ENCODE measurements at places on chromosomes 3 and 15. TPM values are rescaled to one million over a fixed set of nuclear protein-coding genes. Genes with fewer than 3 reads are reported as not detected.

DNA sequence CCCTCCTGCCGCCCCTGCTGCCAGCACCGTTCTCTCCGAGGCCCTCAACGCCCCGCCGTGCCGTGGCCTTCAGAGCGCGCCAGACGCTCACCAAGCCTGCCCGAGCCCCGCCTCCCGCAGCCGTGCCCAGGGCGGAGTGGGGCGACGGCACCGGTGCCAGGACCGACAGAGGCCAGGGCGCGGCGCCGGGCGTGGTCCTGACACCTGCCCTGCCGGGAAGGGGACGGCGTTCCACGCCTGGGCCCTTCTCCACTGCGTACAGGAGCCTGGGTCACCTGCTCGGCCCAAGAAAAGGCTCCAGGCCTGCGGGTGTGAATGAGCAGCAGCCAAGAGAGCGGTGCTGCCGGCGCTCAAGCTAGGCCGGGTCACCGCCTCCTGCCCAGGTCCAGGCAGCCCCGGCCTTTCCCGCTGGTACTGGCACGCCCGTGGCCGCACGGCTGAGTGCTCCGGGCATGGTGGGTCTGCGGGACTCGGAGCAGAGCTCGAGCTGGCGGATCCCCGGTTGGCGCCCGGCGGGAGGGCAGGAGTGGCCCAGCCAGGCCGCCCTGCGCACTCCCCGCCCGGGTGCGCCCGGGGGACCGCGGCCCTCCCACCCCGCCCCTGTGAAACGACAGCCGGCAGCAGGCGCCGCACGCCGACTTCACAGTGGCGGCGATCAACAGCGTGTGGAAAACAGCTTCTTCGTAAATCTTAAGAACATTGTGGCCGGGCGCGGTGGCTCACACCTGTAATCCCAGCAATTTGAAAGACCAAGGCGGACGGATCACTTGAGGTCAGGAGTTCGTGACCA, 4.2 kb downstream of the OCA2 start:
- DNase-seq = peak; percentile 80
- H3K4me3 ChIP-seq = no peak overlapping the region
- peak overlapping the region; percentile 68 for H3K27ac ChIP-seq
- H3K4me1 ChIP-seq = peaks cover 46% of the 10 kb centered on the region

Gene CAMKV
- not detected for total RNA-seq

DNA sequence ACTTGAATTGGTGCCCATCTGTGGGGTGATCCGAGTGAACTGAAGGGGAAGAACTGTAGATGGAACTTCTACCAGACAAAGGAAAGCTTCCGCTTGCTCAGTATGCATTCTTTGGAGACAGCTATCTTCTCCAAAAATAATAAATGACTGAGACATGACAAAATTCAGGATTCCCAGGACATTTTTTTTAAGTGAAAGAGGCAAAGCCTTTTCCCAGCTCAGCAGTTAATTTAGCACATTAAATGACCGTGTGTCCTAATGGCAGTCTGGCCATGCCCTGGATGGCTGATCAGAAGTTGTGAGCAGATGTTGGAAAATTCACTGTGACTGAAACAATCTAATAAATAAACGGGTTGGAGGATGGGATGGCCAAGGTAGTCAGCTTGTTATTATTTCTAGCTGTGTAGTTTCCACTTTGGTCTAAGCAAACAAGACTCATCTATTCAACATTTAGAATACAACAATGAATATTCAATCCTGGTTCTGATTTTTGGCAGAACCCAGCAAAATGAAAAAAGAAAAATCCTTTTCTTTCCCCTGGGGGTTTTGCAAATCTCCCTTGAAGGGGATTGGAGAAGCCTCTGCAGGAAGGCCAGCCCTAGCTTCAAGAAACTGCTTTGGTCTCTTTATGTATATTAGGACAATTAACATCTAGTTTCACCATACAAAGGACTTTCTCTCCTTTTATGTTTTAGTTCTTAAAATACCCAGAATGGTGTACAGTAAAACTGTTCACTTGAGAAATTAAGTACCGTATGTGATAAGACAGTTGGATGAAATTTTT, 540.9 kb upstream of the MDFIC2 start:
- H3K36me3 ChIP-seq = no peaks in the 10 kb centered on the region
- H3K27me3 ChIP-seq = no peaks in the 10 kb centered on the region
- no peak overlapping the region for H3K27ac ChIP-seq
- no peak overlapping the region for H3K4me3 ChIP-seq

GRCh38 chr15:53296603-53297002, 462.9 kb downstream of the WDR72 start:
- no peaks in the 10 kb centered on the region for H3K36me3 ChIP-seq
- no peaks in the 10 kb centered on the region for H3K27me3 ChIP-seq
- DNase-seq = no peak
- H3K4me3 ChIP-seq = no peak overlapping the region
- H3K4me1 ChIP-seq = no peaks in the 10 kb centered on the region

- DNase-seq = no peak
- H3K27ac ChIP-seq = no peak overlapping the region
- no peaks in the 10 kb centered on the region for H3K27me3 ChIP-seq
- no peaks in the 10 kb centered on the region for H3K36me3 ChIP-seq
- H3K4me1 ChIP-seq = peaks cover 6% of the 10 kb centered on the region
- no peak overlapping the region for H3K4me3 ChIP-seq
These were observed 242.5 kb downstream of the FAM43A start for GRCh38 chr3:194928227-194928626.

Gene SLC28A2
- 2.3 TPM for total RNA-seq

DNA sequence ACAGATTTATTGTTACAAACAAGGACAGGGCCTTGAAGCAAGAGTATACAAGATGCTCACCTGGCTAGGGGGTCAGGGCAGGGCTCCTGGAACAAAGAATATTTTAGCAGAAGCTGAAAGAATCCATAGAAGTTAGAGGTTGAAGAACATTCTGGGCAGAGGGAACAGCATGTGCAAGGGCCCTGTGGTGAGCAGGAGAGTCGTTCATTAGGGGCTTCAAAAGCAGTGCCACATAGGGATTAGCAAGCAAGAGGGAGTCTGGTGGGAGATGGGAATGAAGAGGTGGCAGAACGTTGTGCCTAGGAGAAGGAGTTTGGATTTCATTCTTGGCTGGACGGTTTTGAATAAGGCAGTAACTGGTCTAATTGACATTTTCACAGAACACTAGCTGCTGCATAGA, 22.9 kb downstream of the DNAJB8 start:
- H3K4me3 ChIP-seq = no peak overlapping the region
- no peaks in the 10 kb centered on the region for H3K4me1 ChIP-seq
- H3K36me3 ChIP-seq = no peaks in the 10 kb centered on the region
- no peaks in the 10 kb centered on the region for H3K27me3 ChIP-seq

- no peaks in the 10 kb centered on the region for H3K27me3 ChIP-seq
- H3K27ac ChIP-seq = no peak overlapping the region
- peaks cover 21% of the 10 kb centered on the region for H3K4me1 ChIP-seq
- no peak for DNase-seq
- H3K36me3 ChIP-seq = no peaks in the 10 kb centered on the region
- no peak overlapping the region for H3K4me3 ChIP-seq
These were observed 72.9 kb downstream of the RPL39L start for GRCh38 chr3:187066228-187066995.

- peak overlapping the region; percentile 88 for H3K4me3 ChIP-seq
- H3K4me1 ChIP-seq = peaks cover 21% of the 10 kb centered on the region
- no peaks in the 10 kb centered on the region for H3K36me3 ChIP-seq
- DNase-seq = peak; percentile 40
- no peaks in the 10 kb centered on the region for H3K27me3 ChIP-seq
These were observed 605 bp downstream of the DCUN1D1 start for GRCh38 chr3:182979674-182980191.

DNA sequence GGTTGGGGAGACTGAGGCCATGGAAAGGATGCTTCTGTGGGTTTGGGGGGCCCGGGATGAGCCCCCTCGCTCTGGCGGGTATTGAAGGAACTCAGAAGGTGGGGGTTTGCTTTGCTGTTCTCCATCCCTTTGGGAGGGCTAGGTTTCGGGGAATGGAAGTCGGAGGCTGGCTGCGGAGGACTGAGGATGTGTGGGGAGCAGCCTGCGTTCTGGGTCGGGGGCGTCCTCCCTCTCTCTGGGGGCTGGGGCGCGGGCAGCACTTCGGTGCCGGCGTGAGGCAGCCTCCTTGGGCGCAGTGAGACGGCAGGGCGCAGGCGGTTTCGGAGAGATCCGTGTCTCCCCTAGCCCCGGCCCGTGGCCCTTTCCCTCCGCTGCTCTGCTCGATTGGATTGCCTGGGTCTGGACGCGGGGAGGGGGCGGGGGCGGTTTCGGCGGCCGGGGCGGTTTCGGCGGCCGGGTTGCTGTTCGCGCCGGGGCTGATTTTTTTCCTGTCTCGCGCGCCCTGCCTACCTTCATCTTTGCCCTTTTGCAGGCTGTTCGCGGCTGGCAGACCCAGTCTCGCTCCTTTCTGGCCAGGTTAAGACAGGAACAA, 1.4 kb downstream of the PTPRG start:
- no peaks in the 10 kb centered on the region for H3K27me3 ChIP-seq
- H3K27ac ChIP-seq = peak overlapping the region; percentile 96
- H3K4me3 ChIP-seq = peak overlapping the region; percentile 89
- DNase-seq = peak; percentile 40
- no peaks in the 10 kb centered on the region for H3K36me3 ChIP-seq
- H3K4me1 ChIP-seq = peaks cover 26% of the 10 kb centered on the region

Gene MUC13
- total RNA-seq = 1.6 TPM

DNA sequence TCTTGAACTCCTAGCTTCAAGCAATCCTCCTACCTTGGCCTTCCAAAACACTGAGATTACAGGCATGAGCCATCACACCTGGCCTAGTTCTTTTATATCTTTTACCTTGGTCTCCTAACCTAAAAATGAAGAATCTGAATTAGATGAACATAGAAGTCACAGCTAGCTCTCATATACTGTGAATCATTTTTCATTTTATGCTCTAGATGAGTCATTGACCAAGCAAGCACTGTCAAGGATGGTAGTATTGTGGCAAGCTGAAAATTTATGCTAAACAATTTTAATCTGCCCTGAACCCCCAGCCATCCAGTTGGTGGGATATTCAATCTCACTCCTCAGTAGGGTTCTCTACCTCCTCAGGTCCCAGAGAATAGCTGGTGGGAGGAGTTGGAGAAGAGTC, 48.3 kb upstream of the DNAJC13 start:
- H3K36me3 ChIP-seq = no peaks in the 10 kb centered on the region
- DNase-seq = no peak
- no peak overlapping the region for H3K4me3 ChIP-seq
- H3K27ac ChIP-seq = no peak overlapping the region
- H3K4me1 ChIP-seq = no peaks in the 10 kb centered on the region

- DNase-seq = peak; percentile 4
- no peaks in the 10 kb centered on the region for H3K36me3 ChIP-seq
- H3K27ac ChIP-seq = no peak overlapping the region
- no peaks in the 10 kb centered on the region for H3K27me3 ChIP-seq
- H3K4me3 ChIP-seq = no peak overlapping the region
These were observed 28.8 kb downstream of the CD47 start for GRCh38 chr3:108062051-108062450.

- H3K4me3 ChIP-seq = no peak overlapping the region
- H3K36me3 ChIP-seq = no peaks in the 10 kb centered on the region
- no peaks in the 10 kb centered on the region for H3K27me3 ChIP-seq
- DNase-seq = no peak
These were observed 30.9 kb downstream of the GOLM2 start for GRCh38 chr15:44319385-44319784.

DNA sequence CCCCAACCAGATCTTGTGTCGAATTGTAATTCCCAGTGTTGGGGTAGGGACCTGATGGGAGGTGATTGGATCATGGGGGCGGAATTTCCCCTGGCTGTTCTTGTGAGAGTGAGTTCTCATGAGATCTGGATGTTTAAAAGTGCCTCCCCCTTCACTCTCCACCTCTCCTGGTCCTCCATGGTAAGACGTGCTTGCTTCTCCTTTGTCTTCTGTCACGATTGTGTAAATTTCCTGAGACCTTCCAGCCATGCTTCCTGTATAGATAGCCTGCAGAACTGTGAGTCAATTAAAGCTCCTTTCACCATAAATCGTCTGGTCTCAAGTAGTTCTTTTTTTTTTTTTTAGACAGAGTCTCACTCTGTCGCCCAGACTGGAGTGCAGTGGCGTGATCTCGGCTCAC, 42.3 kb downstream of the NR1D2 start:
- no peaks in the 10 kb centered on the region for H3K36me3 ChIP-seq
- no peak for DNase-seq
- H3K4me3 ChIP-seq = no peak overlapping the region
- H3K4me1 ChIP-seq = no peaks in the 10 kb centered on the region

GRCh38 chr3:117874028-117874690, 1160.5 kb downstream of the IGSF11 start:
- no peak overlapping the region for H3K4me3 ChIP-seq
- peaks cover 8% of the 10 kb centered on the region for H3K4me1 ChIP-seq
- no peaks in the 10 kb centered on the region for H3K36me3 ChIP-seq
- H3K27me3 ChIP-seq = no peaks in the 10 kb centered on the region
- no peak for DNase-seq

DNA sequence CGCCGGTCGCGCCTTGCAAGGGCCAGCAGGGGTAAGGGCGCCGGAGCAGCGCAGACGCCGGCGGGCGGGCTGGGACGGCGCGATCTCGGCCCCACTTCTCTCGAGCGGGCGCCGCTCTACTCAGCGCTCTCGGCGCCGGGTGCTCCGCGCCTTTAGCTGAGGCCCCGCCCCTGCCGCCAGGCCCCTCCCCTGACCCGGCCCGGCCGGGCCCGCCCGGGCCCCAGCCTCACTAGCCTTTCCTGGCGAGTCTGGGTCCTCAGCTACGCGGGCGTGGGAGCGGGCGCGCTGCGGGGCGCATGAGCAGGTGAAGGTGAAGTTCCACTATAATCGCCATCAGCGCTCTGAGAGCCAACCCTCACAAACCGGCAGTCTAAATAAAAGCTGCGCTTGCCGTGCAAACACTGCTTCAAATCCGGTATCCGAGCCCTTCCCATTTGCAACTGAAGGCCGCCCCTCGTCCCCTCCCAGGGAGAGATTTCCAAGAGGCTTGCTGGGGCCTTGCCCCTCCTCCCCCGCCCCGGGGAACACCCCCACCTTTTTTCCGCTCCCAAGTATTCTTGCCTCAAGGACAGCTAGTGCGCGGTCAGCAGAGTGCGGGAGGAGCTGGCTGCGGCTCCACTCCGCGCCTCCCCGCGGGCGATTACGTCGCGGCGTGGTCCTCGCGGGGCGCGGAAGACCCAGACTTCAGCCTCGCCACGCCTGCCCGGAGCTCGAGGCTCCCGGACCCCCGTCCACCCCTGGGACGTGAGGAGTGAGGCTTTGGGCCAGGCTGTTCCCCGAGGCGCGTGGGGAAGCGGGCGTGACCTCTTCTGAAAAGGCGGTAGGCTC, at the start of gene RPP25:
Gene RPP25 (minus strand): TSS at position 125 of the 828 bp plus-strand sequence. CDS start 189 bp downstream, outside the sequence.
- H3K27me3 ChIP-seq = no peaks in the 10 kb centered on the region
- DNase-seq = peak; percentile 86
- H3K4me3 ChIP-seq = peak within 1 kb of the TSS; percentile 0
- peaks cover 53% of the 10 kb centered on the region for H3K4me1 ChIP-seq
- H3K36me3 ChIP-seq = no peaks in the 10 kb centered on the region
- peak within 1 kb of the TSS; percentile 57 for H3K27ac ChIP-seq

GRCh38 chr3:10876661-10877060, 60.6 kb downstream of the SLC6A11 start:
- no peaks in the 10 kb centered on the region for H3K27me3 ChIP-seq
- H3K27ac ChIP-seq = no peak overlapping the region
- H3K4me1 ChIP-seq = no peaks in the 10 kb centered on the region
- H3K4me3 ChIP-seq = no peak overlapping the region
- H3K36me3 ChIP-seq = no peaks in the 10 kb centered on the region
- no peak for DNase-seq
